ENCODE measurements at places on chromosomes 4 and X.
A peak's percentile ranks its signal among the peaks of the same experiment; 100 is the strongest.

DNA sequence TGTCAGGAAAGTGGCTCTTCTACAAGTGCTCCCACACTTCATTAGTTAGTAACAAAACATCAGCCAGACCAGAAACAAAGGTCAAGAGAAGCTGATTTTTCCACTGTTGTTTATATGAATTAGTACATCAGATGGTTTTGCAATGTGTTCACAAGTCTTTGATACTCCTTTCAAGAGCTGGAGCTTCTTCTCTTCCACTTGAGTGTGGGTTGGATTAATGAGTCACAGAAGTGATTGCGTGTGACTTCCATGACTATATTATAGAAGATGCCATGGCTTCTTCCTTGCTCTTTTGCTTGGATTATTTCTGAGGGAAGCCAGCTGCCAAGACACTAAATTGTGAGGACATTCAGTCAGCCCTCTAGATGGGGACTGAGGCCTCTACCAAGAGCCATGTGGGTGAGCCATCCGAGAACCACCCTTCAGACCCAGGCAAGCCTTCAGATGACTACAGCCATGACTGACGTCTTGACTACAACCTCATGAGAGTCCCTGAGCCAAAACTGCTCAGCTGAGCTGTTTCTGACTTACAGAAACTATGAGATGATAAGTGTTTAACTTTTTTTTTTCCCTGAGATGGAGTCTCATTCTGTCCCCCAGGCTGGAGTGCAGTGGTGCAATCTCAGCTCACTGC, 18.1 kb downstream of the SOWAHB start:
- no peak for DNase-seq

GRCh38 chrX:153813161-153813560, 17.2 kb downstream of the PDZD4 start:
- DNase-seq, result no peak

DNA sequence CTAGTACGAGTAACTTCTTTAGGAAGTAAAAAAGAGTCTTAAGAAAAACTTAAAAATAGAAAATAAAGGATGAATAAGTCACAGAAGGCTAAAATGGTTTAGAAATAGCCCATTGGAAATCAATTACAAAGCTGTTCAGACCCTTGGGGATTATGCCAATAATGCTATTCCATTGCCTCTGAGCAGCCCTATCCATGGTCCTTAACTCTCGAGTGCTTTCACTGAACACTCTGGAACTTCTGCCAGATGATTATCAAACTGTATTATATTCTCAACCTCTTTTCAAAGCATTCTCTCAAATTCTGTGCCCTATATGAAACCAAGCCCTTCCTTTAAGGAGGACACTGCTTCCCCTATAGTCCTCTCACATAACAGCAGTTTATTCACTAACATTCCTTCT, 17.0 kb downstream of the SLC9B1 start:
- DNase-seq, result no peak

GRCh38 chr4:149884529-149885181, 69.0 kb upstream of the IQCM start:
- peak; percentile 4 for DNase-seq

DNA sequence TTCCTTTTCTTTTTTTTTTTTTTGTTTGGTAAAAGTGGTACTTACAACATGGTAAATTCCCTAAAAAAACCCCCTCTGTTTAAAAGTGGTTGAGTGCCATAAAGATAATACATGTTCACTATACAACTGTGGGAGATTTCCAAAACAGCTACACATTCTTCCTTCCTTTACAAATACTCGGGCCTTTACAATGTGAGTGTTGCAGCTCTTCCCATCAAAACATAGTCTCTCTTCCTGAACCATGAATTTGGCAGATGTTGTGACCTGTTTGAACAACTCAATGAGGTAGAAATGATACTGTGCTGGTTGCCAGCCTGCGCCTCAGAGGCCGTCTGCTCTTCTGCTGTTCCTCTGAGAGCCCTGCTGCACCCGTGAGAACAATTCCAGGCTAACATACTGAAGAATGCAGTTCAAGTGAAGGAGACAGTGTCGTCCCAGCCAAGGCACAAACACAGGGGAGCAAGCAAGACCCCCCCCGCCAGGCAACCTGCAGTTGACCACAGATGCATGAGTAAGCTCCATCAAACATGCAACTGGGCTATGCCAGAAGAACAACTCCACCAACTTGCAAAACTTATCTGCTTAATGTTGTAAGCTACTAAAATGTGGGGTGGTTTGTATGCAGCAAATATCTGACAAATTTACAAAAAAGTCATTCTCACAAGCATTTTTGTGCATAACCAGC, 645.0 kb downstream of the PCDH7 start:
- DNase-seq, result no peak

DNA sequence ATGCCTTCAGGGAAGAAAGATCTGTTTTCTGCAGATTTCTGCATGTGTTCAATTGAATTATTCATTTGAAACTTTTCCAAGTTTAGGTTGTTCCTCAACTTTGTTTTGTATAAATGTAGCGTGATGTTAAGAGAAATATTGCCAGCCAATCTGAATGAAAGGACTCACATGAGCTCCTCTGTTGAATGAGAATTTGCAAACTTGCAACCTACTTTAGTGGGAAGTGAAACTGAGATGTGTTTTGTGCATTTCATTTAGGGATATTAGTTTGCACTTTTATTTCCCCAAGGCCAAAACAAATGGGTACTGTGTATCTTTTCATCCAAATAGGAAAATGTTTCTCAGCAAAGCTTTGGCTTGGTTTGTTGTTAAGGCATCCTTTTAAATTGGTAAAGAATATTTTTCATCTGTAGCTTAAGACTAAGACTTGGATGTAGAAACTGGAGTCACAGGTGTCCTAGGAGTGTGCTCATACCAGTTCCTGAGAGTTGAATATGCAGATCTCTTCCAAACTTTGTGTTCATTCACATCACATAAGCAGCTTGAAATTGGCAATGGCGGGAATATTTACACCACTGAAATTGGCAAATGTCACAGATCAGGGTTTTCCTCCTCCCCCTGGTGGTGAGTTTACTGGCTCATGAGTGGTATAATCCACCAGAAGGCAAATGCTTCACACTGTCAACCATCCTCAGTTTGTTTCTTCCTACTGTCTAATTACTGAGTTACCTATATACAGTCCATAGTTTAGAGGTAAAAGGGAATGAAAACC, 193.6 kb upstream of the BANK1 start:
- DNase-seq, result peak; percentile 19

DNA sequence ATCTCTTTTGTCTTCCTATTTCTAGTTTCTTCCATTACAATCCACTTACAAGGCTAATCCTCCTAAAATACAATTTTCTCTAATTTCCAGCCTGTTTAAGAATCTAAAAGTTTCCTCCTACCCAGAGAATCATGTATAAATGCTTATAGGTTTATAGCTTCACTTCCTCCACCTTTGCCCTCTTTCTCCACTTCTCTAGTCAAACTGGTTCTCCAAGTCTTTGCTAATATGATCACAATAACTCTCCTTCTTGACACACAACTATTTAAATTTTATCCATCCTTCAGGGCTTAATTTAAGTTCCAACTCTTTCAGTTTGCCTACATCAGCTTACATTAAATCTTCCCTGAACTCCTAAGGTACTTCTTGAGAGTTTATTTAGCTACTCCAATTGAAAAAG, 69.2 kb downstream of the RPS6KA6 start:
- no peak for DNase-seq

DNA sequence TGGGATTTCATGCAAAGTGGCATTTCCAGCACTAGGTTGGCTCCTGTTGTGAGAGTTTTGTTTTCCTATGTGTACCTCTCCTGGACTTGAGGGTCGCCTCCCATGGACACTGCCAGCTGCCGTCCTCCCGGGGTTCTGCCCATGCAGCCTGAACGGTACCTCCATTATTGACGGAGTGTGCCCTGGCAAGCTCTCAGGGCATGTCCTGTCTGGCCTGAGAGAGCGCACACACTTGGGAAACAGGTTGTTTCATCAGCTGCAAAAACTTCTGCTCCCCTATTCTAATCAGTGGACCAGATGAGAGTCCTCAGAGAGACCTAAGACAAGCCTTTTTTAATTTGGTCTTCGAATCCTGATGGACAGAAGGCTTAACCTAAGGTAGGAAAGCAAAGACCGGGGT, 56.6 kb upstream of the HOPX start:
- DNase-seq, result no peak

GRCh38 chr4:46844325-46844917, 64.6 kb downstream of the COX7B2 start:
- peak; percentile 57 for DNase-seq

- no peak for DNase-seq
Observed at GRCh38 chr4:85862896-85863295, 387.9 kb downstream of the ARHGAP24 start.

DNA sequence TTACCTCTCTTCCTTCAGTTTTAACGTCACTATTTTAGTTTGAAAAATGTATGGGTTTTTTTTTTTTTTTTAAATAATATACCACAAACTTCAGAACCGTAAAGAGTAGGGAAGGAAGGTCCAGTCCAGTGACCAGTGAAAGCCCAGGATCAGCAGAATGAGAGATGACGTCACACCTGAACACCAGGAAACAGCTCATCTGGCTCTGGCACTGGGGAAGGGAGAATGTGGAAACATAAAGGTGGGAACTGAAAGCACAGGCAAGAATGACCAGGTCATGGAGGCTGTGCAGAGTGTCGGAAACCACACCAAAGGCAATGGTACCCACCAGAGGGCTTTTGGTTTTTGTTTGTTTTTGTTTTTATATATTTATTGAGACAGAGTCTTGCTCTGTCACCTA, 141.2 kb downstream of the DHX15 start:
- DNase-seq, result no peak

DNA sequence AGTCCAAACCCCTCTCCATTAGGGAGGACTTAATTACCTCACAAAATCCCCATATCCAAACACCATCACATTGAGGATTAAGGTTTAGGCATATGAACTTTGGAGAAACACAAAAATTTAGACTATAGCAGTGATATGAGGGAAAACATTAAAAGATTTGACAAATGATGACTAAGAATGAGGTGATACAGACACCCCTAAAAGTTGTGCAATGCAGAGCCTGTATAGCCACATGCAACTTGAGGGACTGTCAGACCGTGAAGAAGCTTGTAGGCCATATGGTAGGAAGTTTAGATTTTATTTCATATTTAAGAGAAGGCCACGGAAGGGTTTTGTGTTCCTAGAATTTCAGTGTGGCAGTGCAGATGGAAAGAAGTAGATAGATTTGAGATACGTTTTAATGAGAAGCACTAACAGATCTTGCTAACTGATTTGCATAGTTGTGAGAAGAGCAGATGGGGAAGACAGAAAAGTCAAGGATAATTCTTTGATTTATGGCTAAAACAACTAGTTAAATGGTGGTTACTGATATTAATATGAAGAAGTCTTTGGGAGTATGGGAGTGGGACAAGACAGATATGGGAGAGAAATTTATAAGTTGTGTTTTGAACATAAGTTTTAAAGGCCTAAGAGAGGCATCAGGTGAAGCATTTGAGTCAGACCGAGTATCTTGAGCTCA, 5.5 kb upstream of the FIP1L1 start:
- no peak for DNase-seq

- DNase-seq, result no peak
Observed at GRCh38 chrX:13277539-13277938, 42.3 kb downstream of the ATXN3L start.

DNA sequence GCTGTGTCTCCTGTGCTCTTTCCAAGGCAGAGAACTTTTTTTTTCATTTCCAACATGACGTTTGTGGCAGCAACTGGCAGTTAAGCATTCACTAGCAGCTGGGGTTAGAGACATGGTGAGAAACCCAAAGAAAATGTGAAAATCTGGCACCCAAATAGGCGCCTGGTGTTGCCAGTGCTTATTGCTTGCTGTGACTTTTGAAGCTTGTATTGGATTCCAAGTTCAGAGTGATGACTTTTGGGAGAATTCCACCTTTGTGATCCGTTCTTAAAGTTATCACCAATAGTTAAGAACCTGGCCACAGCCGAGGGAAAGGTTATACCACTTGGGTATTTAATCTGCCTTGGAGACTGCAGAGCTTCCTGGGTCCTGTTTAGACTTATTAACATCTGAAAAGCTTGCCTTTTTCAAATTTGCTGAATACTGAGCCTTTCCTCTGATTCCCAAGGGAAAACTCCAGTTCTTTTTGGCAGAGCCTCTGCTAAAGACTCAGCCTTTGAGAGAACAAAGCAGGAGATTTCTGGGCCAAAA, 101.0 kb downstream of the OPHN1 start:
- DNase-seq, result no peak

DNA sequence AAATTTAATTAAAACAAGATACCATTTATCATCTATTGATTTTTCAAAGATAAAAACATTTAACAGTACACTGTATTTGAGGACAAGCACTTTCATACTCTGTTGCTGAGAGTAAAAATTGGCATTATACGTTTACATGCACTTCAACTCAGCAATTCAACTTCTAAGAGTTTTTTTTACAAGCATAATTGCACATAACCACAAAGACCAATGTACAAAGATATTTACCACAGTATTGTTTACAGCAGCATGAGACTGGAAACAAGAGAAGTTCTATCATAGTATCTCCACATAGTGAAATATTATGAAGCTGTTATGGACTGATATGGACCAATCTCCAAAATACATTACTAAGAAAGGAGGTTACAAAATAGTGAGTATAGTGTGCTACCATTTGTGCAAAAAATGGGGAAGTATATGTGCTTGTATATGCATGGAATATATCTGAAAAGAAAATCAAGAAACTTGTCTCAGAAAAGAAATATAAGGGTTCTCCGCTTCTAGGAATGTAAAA, 10.9 kb downstream of the GAB3 start:
- DNase-seq, result no peak

DNA sequence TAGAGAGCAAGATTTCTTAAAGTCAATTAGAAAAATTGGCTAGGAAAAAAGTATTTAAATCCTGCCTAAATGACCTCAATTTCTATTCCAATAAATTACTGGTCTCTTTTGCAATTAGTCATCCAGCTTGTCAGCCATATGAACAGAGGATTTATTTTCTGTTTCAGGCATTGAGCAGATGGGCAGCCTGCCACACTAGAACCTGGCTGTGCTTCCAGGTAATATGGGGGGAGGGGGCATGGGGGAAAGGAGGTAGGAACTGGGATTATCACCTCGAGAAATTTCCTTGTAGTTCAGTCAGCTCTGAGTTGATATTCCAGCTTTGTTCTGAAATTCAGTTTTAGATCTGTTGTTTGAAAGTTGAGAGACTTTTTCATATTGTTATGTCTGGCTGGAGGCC, 206.3 kb upstream of the LCORL start:
- DNase-seq, result no peak

- DNase-seq, result no peak
Observed at GRCh38 chr4:79223993-79224776, 101.7 kb downstream of the NAA11 start.

- DNase-seq, result peak; percentile 3
Observed at GRCh38 chr4:147481577-147482109, 746 bp downstream of the EDNRA start.

- DNase-seq, result no peak
Observed at GRCh38 chr4:69032847-69033638, 63.2 kb upstream of the UGT2B7 start.

DNA sequence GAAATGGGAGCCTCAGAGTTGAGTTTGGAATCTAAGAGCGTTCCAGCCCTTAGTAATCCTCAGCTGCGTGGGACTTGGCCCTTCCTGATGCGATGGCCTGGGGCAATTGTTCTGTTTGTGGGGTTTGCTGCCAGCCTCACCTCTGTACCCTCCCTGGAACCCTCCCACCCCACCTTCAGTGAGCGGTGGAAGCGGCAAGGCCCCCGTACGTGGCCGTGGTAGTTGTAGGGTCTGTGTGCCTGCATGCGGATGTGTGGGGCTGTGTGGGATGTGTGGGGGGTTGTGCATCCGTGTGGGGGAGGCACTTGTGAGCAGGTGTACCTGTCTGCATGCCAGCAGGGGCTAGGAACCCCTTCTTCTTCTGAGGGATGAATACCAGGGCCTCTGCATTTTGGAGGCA, 65.4 kb upstream of the ADRA2C start:
- no peak for DNase-seq
